ENCODE measurements at places on chromosomes 12 and 14.

- DNase-seq = peak; percentile 32
Measured at GRCh38 chr12:39990122-39991101, 115.5 kb downstream of the SLC2A13 start.

GRCh38 chr14:21087294-21088091 is 11.0 kb downstream of the ZNF219 start:
- peak; percentile 98 for DNase-seq

DNA sequence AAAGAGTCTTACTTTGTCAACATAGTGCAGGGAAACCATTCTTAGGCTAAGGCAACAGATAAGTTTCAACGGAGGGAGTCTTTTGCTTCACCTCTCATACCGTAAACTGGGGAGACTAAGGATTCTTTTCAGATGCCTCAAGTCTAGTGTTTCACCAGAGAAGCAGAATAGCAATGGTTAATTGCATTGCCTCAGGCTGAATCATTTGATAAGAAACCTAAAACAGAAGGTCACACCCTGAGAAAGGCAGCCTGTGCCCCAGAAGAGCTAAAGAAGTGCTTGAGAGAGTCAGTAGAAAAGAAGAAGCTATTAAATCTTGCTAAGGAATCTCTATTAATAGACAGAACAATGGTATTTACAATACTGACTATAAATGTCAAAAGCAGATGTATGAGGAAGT is 21.8 kb upstream of the ATXN7L3B start:
- no peak for DNase-seq

- no peak for DNase-seq
Measured at GRCh38 chr14:51993285-51993920, 4.1 kb downstream of the RTRAF start.

GRCh38 chr12:12334367-12335040 is 15.5 kb downstream of the MANSC1 start:
- DNase-seq = peak; percentile 46

DNA sequence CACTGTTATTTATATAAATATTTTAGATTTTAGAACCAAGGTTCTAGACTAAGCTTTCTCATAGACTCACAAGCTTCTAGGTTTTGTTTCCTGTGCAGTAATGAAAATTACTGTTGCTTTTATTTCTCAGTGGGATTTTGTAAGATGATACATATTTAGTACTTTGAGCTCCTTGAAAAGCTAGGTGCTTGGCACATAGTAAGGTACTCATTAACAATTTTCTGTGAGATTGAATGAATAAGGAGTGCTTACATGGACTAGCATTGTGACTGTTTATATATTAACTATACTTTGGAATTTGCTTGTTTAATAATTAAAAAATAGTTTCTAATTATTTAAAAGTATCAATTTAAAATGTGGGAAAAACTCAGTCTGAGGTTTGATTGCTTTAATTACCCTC is 85.7 kb downstream of the MIA2 start:
- DNase-seq = no peak

GRCh38 chr14:24979725-24980239 is 70.2 kb downstream of the STXBP6 start:
- DNase-seq = no peak

DNA sequence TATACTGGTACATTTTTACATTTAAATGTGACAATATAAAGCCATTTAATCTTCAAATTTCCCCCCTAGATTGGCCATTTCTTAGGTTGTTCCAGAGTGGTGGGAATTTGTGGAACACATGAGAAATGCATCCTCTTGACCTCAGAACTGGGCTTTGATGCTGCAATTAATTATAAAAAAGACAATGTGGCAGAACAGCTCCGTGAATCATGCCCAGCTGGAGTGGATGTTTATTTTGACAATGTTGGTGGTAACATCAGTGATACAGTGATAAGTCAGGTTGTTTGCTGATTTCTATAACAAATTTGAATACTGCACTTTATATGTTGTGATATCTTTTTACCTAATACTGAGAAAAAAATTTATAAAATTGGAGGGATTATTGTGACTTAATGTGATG is 7.6 kb upstream of the ZNF410 start:
- peak; percentile 66 for DNase-seq

DNA sequence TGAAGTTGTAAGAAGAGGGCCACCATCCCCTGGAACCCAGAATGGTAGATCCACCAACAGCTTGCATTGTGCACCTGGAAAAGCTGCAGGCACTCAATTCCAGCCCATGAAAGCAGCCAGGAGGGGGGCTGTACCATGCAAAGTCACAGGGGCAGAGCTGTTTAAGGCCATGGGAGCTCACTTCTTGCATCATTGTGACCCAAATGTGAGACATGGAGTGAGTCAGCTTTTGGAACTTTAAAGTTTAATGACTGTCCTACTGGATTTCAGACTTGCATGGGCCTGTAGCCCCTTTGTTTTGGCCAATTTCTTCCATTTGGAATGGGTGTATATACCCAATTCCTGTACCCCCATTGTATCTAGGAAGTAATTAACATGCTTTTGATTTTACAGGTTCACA is 50.8 kb downstream of the SLC16A7 start:
- peak; percentile 1 for DNase-seq

GRCh38 chr14:97692084-97692483 is 894.9 kb downstream of the VRK1 start:
- no peak for DNase-seq

GRCh38 chr14:76891391-76891790 is 65.2 kb downstream of the LRRC74A start:
- DNase-seq = no peak

DNA sequence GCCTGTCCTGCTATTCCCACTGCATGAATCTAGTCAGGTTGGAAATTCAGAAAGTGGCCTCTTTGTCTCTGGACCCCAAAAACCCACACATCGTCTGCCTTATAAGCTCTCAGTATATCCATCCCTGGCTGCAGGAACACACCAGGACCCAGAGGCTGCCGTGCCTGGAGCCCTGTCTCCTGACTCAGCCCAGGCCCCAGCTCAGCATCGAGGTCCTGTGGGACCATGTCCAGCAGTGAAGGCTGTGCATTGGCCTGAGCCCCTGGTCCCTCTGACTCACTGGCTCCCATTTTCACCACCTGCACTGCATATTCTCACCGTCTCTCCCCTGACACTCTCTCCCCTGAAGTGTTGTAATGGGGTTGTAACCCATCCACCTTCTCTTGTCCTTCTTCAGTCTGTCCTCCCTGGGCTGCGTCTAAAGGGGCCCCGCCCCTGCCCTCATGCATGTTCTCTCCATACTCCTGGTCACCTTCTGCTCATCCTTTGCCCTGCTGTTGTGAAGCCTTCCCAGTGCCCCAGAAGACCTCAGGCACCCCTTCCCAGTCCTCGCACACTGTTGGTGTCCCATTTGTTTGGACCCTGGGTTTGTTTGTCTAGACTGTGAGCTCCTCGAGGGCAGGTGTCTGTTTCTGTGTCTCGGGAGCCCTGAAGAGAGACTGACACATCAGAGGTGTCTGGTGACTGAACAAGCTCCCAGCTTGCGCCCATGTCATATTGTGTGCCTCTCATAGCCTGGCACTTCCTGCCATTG is 43.8 kb downstream of the EVL start:
- DNase-seq = peak; percentile 69

GRCh38 chr12:81141217-81141616 is 63.3 kb downstream of the ACSS3 start:
- no peak for DNase-seq

- no peak for DNase-seq
Measured at GRCh38 chr12:39127401-39127800, 222.0 kb upstream of the CPNE8 start.

GRCh38 chr12:14905269-14906004 is 19.8 kb upstream of the MGP start:
- no peak for DNase-seq

DNA sequence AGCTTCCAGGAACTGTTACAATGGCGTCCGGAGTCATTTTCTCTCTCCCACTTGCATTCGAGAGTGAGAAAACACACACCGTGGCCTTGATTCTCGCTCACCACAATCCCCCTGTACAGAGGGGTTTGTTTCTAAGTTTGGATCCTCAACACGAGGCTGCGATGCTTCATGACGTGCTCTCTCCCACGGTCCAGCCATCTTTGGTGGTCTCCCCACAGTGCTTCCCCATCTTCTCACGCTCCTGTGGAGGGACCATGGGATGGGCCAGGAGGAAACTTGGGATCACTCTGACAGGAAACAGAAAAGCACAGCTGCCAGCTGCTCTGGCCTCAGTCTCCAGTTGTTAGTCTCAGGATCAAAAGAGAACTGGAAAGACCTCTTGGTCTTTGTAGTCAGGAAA is 28.1 kb downstream of the OR10P1 start:
- DNase-seq = no peak

GRCh38 chr12:91732086-91732485 is 413.6 kb downstream of the BTG1 start:
- peak; percentile 46 for DNase-seq

DNA sequence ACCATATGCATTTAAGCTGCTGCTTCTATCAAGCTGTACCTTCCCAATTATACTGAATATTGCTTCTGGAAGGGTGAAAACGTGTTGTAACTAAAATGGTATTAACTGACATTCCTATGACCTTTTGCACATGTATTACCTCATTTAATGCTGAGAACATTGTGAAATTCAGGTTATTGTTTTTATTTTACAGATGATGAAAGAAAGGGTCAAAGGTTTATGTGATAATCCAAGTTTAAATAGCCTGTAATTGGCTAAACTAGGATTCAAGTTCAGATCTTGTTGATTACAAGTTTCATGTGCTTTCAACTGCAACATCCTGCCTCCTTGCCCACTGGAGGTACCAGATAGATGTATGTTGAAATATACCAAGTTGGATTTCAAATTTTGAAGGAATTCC is 433.3 kb upstream of the PRICKLE1 start:
- no peak for DNase-seq

DNA sequence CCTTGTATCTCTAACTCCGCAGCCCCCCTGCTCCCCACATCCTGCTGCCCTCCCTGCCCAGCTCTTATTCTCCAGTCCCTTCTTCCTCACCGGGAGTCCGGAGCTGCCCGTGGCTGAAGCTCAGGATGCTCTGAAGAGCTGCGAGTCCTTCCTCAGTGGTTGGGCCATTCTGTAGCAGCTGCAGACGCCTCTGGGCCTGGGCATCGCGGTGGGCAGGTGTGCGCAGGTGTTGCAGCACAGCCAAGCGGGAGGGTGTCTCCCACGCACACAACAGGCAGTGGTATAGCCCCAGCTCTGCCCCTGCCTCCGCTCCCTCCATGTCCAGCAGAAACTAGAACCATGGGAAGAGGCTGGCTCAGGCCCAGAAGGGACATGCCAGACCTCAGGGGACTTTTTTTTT is 20.2 kb downstream of the ZFHX2 start:
- DNase-seq = no peak

DNA sequence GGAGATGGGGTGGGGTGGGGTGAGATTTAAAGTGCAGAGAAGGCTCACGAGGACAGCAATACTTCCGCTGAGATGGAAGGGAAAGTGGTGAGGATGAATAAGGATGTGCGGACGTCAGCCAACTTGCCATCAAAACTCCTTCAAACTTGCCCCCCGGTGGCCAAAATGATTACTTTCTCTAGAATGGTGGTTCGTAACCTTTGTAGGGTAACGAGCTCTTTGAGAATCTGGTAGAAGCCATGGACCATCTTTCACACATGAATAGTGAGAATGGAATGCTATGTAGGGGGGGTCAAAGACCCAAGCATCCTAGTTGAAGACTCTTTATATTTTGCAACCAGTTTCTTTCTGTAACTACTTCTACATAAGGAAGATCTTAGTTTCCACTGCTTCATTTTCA is 245.9 kb upstream of the DDHD1 start:
- peak; percentile 76 for DNase-seq
